ENCODE measurements at places on chromosomes 16 and 17. TPM values are rescaled to one million over a fixed set of nuclear protein-coding genes. Genes with fewer than 3 reads are reported as not detected.

The SPATA32 gene
- total RNA-seq: 0.37 TPM

The CENPV gene
- 78.7 TPM for total RNA-seq

The GDPD1 gene
- 2.7 TPM for total RNA-seq

The SLC16A6 gene
- total RNA-seq: 0.39 TPM

The OTOP2 gene
- not detected for total RNA-seq

The PHOSPHO1 gene
- total RNA-seq: not detected

The CACNG1 gene
- total RNA-seq: not detected

The MEIOC gene
- total RNA-seq: 0.96 TPM

The PDE6G gene
- 5.8 TPM for total RNA-seq

The RAB34 gene
- 46.4 TPM for total RNA-seq

The LAT gene
- total RNA-seq: 171 TPM

The ZNF771 gene
- 4.4 TPM for total RNA-seq

The TMC8 gene
- total RNA-seq: 165 TPM

The TEX14 gene
- 0.18 TPM for total RNA-seq

The CES5A gene
- not detected for total RNA-seq

The HSF4 gene
- total RNA-seq: 26.0 TPM

The MMP2 gene
- total RNA-seq: not detected

The ABCA9 gene
- total RNA-seq: not detected

The TBC1D3 gene
- total RNA-seq: 12.4 TPM

The PSMB10 gene
- 156 TPM for total RNA-seq

Measured in activated naive CD4-positive, alpha-beta T cell treated with anti-CD3 and anti-CD28 coated beads, Interleukin-2, amount 50 U/mL, for 72 hours (primary cell).